ENCODE measurements at places on chromosomes 12 and 14. TPM values are rescaled to one million over a fixed set of nuclear protein-coding genes. Genes with fewer than 3 reads are reported as not detected.

DNA sequence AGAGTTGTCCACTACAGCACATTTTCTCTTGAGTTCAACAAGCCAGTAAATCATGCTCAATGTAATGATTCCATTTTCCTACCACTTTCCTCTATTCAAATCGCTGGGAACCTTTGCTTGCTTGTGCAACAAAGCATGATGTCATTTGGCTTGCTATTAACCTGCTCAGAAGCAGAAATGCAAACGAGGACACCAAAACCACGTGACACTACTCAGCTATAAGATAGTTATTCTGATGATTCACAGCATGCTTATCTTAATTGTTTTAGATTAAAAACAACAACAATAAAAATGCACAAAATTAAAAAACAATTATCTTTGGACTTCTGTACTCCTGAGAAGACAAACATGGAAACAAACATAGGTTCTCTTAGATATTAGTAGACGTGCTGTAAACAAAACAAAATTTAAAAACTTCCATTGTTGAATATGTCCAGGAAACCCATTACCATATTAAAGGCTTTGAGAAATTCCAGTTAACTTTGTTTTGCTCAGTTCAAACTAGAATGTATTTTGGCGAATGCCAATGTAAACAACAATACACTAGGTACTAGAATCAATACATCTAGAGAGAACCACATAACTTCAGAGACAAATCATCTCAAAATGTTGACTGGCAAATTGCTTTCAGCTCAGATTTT is 77.5 kb upstream of the KRAS start:
- DNase-seq: no peak

GRCh38 chr12:120361506-120362208 is 7.3 kb downstream of the MSI1 start:
- no peak for DNase-seq

DNA sequence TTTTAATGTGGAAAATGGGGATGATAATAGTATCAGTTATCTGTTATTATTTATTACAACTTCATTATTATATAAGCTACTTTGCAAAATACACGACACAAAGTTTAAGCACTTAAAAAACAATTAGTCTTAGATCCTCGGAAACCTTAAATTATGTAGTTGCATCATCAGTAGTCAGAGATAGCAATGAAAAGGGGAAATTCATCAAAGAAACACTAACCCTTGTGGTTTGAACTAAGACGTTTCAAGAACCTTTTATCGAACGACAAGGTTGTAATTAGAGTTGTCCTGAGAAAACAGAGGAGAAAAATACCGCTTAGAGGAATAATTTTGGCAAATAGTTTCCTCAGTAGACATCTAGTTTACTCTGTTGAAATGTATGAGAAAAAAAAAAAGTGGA is 198.5 kb downstream of the PTPRO start:
- no peak for DNase-seq

- no peak for DNase-seq
Observed at GRCh38 chr12:72547573-72547972, 275.4 kb downstream of the TRHDE start.

GRCh38 chr12:105047308-105047707 is 37.0 kb downstream of the ALDH1L2 start:
- no peak for DNase-seq

DNA sequence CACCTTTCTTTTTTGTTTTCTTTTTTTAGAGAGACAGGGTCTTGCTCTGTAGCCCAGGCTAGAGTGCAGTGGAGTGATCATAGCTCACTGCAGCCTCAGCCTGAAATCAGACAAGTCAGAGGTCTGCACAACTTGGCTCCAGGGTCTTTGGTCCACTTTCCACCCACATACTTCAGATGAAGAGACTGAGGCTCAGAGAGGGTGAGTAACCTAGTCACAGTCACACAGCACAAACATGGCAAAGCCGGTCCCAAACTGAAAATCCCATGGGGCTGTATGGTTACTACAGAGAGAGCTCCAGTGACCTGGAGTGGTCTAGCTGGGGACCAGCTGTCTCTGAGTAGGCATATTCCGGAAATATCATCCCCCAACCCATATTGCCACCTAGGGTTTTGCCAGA is 19.2 kb downstream of the LHX5 start:
- no peak for DNase-seq

DNA sequence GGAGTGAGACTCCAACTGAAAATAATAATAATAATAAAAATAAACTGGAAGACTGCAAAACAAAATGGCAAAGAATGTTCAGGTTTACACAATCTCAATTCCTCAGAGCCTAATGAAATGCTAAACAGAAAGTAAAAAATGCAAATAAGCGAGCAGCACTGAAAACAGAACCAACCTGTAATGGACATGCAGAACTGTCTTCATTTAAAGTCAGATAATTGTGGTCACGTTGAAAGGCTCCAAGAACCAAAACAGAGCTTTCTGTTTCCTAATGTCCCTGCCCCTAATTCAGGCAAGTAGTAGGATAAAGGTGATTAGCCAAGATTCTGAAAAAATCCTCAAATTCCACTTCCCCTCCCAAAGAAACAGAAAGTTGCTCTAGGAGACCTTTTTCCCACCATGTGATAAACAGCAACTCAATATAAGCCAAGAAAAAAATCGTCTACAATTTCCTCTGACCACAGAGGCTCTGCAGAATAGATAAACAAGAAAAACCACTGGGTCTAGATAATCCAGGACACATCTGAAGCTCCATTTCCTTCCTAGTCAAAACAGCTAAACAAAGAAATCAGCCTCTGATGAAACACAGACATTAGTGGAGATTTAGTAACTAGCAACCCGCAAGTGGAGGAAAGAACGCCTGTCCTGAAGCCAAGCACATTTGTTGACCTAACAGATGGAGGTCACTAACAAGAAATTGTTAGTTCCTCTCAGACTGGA is 3.0 kb downstream of the MIS18BP1 start:
- DNase-seq: no peak

- DNase-seq: no peak
Observed at GRCh38 chr14:102472791-102473150, 36.8 kb downstream of the ANKRD9 start.

DNA sequence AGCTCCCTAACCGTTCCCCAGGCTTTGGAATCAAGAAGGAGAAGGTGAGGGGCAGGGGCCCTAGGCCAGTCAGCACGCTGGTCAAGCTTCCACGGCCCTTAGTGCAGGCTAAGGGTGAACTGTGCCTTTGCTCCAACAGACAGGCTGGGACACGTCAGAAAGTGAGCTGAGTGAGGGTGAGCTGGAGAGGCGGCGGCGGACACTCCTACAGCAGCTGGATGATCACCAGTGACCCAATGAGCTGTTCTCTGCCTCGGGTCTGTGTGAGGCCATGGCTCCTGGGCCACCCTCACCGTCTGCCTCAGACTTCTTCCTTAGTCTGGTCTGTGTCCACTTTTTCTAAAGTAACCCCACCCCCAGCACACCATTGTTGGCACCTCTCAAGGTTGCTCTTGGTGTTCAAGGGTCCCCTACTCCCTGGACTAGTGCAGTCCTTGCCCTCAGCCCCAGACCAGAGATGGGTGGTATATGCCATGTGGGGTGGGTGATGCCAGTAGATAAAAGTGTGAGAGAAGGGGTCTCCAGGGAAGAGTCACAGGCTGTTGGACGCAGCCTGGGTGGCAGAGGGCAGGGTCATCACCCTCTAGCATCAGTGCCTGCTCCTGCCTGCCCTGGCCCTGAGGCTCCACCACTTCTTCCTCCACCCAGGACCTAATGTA is 20.7 kb downstream of the PRPF40B start:
- DNase-seq: no peak

- DNase-seq: no peak
Observed at GRCh38 chr12:65557438-65558181, 266.7 kb upstream of the HMGA2 start.

GRCh38 chr12:82414926-82415325 is 56.6 kb downstream of the METTL25 start:
- no peak for DNase-seq

- DNase-seq: no peak
Observed at GRCh38 chr14:59871166-59871495, 555 bp upstream of the RTN1 start.

DNA sequence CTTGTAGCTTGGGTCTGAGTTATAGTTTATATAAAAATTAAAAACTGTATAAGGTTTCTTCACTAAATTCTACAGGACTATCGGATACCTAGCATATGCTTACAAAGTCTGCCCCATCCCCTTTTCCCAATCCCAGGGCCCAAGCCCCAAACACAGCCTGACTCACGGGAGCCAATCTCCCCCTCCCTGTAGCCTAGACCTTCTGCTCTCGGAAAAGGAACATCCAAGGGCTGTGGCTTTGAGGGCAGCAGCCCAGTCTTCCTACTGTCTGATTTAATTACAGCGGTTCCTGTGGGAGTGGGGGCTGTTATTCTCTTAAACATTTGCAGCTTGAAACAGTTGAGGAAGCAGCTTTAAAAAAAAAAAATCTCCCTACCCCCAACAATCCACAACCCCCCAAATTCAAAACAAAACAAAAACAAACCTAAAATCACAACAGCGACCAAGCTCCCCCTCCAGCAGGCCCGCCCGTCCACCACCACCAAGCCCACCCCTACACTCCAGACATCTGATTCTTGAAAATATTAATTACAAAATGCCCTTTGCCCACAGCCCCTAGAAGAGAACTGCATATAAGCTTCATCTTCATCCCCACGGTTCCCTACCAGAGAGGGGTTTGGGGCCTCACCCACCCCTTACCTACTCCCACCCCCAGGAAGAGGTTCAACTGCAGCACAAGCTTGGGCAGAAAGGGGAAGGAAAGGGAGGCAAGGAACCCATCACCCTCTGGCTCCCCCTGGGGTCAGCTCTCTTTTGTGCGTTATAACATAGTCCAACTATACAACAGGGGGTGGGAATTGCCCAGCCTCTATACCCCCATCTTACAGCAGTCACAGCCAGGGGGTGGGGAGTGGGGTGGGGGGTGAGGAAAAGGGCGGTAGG is 1.1 kb upstream of the PRKAG1 start:
- DNase-seq: no peak

DNA sequence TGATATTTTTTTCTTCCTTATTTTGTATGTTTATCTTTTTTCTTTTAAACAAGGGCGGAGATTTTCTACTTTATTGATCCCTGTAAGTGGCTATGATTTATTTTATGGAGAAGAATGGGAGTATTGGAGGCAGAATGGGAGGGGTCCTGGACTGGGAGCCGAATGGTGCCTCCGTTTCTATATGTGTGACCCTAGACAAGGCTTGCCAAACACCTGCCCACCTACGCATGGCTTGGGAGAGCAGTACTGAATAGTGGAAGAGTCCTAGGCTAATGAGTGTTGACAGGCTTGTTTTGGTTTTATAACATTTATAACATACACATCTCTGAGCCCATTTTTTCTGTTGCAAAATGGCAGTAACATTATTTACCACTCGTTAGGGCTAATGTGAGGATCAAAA is 29.0 kb downstream of the STK38L start:
- no peak for DNase-seq

GRCh38 chr14:101783260-101784016 is 21.9 kb downstream of the PPP2R5C start:
- DNase-seq: no peak

GRCh38 chr14:41668356-41668755 is 61.7 kb downstream of the LRFN5 start:
- DNase-seq: no peak

DNA sequence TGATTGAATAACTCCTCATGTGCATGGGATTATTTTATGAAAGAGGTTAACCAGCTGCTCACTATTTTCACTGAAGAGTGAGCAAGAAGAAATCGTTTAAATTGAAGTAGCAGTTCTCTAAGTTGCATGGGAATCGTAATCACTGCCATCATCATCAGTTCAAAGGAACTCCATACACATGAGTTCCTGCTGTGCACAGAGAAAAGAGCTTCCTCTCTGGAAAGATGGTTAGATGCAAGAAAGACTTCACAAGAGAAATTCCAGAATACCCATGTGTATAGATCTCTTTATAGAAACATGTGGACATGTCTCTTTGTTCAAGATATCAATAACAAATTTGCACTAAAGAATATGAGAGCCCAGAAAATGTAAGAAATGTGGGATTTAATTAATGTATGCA is 291.3 kb downstream of the PDZRN4 start:
- no peak for DNase-seq

GRCh38 chr14:67191768-67192290 is 2.6 kb downstream of the GARIN2 start:
- DNase-seq: no peak

DNA sequence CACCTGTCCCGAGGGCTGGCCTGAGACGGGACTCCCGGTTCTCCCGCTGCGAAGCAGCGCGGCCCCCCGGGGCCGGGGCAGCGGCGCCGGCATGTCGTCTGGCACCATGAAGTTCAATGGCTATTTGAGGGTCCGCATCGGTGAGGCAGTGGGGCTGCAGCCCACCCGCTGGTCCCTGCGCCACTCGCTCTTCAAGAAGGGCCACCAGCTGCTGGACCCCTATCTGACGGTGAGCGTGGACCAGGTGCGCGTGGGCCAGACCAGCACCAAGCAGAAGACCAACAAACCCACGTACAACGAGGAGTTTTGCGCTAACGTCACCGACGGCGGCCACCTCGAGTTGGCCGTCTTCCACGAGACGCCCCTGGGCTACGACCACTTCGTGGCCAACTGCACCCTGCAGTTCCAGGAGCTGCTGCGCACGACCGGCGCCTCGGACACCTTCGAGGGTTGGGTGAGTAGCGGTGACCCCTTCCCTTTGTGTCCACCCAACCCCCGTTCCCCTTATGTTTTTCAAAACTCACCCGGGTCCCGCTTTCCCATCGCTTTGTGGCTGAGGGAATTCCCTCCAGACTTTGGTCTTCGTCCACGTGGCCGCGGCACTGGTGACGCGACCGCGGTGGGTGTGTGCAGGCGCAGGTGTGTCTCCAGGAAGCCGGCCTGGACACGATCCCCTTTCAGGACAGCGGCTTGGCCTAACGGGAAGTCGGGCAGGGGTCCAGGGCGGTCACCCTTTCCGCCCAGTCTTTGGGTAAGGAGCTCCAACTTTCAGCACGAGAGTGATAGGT is 826 bp downstream of the PRKCH start:
- DNase-seq: peak; percentile 36

DNA sequence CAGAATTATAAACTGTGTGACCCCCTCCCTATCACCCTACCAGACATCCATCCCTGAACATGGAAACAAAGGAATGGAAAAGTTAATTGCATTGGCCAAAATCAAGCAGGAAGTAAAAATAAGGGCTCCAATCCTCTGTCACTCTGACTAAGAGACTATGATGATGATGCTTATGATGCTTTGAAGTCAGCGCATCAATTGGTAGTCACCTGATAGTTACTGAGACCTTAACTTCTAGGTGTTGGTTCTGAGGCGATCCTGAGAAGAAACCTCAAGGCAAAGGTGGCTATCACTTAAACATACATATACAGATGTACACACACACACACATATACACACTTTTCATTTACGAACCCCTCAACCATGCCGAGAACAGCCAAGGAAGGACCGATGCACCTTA is 6.6 kb downstream of the ITPR2 start:
- no peak for DNase-seq

- DNase-seq: no peak
Observed at GRCh38 chr14:52091928-52092327, 23.1 kb upstream of the NID2 start.

STAC3 gene
- total RNA-seq: 0.84 TPM

GLIPR1L1 gene
- total RNA-seq: not detected

KRT79 gene
- not detected for total RNA-seq

KCNA1 gene
- not detected for total RNA-seq

FGF6 gene
- total RNA-seq: not detected

FAM181A gene
- total RNA-seq: not detected

LPAR5 gene
- 2.0 TPM for total RNA-seq

SLCO1A2 gene
- total RNA-seq: not detected

KRT72 gene
- total RNA-seq: not detected

ANKRD13A gene
- total RNA-seq: 40.5 TPM

GZMB gene
- total RNA-seq: 0.79 TPM

All from liver (tissue), 10 donors.